NK-92 treated with Interleukin-12 subunit alpha and Interleukin-12 subunit beta, amount 100 ng/mL, for 24 hours (cell line): ENCODE measurements at places on chromosomes 2 and 18.

- no peak for DNase-seq
Observed at GRCh38 chr18:36212301-36213171, 25.2 kb downstream of the MOCOS start.

DNA sequence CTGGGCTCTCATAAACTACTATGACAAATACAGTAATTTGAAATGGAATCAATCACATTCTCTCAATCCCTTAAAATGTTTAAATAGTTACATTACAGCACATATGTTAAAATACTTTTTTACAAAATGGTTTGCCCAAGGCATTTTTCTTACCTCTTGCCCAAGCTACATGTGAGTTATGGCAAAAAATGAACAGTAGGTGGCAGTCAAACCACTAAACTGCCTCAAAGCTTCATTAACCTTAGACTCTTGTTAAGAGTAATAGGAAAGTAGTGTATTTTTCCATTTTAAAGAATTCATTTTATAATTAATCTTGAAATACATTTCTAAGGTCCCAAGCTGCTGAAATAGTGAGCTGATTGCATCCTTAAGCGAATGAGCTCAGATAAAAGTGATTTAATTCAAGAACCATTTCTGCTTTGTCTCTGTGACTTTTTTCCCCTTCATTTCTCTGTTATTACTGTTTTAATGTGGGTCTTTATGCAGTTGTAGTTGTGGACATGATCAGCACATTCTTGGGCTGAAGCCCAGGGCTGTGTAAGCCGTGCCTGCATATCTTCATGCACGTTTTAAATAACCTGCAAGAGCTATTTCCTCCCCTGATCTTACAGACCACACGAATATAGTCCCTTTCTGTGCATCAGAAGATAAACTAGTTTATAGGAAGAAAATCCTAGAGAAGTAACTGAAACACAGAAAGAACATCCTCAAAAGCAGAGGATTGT is 311.8 kb downstream of the LNPK start:
- no peak for DNase-seq

- DNase-seq, result no peak
Observed at GRCh38 chr2:121338281-121338680, 53.3 kb upstream of the TFCP2L1 start.

- DNase-seq, result no peak
Observed at GRCh38 chr2:162839419-162839818, 852 bp upstream of the KCNH7 start.

DNA sequence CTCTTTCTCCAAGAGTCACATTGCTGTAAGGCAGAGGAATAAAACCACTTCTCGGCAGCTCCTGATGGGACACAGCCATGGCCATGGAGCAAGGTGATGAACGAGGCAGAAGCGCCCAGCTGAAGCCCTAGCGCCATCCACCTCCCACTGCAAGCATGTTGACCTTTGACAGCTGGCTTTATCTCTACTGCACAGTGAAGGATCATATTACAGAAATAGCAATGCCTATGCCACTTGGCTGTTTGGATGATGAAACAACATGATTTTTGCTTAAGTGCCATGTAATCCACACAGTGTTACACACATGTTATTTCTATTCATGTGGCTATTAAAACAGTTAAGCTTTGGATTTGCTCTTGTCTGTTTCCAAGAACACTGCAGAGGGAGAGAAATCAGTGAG is 167.7 kb downstream of the VAPA start:
- no peak for DNase-seq

GRCh38 chr2:240888130-240888889 is 7.6 kb downstream of the MAB21L4 start:
- DNase-seq, result no peak

- no peak for DNase-seq
Observed at GRCh38 chr2:236974148-236974547, 111.5 kb upstream of the COPS8 start.

DNA sequence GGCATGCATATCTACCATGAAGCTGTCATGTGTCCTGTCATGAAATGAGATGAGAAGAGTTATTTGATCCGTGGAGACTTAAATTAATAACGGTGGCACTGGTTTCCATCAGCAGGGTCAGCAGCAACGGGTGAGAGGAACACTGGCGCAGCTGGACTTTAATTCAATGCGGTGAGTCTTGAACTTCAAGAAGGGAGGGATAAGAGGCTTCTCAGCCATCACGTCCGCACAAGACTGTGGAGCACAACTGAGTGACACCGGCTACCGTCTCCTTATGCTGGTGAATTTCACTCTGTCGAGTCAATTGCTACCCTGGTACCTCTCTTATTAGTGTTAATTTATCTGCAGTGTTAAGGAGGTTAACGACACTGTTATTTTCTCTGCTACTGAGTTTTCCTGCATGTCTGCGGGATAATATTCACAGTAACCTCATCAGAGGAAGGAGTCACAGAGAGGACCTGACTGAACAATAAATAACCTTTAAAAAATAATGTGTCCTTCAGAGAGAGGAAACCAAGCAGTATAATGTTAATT is 236.8 kb downstream of the EPHA4 start:
- DNase-seq, result no peak

GRCh38 chr2:121902616-121903015 is 147.2 kb downstream of the TSN start:
- no peak for DNase-seq

GRCh38 chr2:239330836-239331235 is 70.0 kb downstream of the HDAC4 start:
- no peak for DNase-seq

GRCh38 chr2:239629926-239630617 is 229.3 kb upstream of the HDAC4 start:
- no peak for DNase-seq

DNA sequence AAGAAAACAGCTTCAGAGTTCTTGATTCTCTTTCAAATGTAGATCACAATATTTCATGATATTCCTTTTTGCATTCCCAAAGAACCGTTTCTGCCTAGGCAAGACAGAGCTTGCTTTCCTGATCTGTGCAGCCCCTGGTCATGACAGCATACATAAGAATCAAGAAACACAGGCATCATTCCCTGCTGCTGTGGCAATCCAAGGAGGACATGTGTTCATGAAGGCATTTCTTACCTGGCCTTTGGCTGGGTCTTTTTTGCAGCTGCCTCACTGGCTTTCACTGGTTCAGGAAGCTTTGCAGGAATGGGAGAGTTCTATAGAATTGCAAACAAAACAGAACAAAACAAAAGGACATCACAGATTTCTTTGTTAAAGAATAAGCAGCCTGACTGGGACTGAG is 87.6 kb upstream of the NFU1 start:
- DNase-seq, result no peak

DNA sequence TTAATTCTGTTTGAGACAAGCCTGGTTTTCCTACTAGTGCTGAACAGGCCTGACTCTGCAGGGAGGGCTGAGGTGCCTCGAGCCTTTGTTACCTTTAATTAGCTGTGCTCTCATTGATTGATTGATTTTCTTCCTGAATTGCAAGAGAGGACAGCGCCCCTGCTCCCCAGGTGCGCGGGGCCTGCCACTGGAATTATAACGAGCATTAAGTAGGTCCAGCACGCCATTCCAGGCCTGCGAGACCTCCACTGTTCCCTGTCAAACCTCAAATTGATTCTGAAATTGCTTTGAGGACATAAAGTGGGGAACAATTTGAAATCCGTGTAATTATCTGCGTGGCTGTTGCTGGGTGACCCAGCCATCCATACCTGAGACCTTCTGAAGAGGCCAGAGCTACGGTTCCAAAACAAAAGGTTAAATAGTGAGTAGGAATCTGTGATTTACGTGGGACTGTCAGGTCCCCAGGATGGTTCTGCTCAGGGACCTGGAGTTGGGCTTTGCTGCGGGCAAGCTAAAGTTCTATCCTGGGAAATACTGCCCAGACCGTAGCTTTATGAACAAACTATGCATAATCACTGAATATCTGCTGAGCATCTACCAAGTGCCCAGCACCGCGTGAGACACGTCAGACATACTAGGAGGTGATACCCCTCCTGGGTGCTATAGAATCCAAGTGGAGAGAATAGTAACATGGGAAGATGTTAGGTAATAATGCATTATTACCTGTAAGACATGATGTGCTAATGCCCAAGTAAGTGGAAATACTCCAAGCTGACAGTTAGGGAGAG is 104.1 kb downstream of the ZBTB7C start:
- DNase-seq, result no peak

- DNase-seq, result no peak
Observed at GRCh38 chr18:23629444-23629946, 33.2 kb downstream of the ANKRD29 start.

DNA sequence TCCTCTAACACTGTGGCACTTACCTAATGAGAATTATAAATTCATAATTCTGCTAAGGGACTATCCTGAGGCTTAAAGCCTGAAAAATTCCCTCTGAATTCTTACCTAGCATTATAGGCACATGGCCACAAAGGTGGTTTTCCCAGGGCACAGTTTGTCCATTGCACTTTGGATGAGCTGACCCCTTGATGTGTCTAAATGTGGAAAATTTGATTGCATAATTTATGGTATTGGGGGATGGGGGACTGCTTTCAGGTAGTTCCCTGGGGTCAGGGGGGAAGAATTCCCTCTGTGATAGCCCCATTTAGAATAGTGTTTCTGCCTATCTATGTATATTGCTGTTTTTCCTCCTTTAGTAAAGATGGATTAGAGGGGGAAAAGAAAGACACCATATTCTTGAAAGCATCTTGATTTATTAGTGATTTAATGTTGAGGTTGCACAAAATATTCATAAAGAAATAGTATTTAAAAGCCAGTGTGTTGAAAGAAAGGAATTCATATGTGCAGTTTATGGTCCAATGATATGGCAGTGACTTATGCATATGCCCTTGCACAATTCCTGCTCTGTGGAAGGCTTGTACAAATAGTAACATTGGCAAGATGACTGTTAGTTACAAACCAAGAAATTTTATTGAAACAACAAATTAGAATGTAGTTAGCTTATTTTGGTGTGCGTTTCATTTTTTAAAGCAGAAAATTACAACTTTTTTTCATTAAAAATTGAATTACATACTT is 8.7 kb upstream of the HTR2B start:
- DNase-seq, result no peak

DNA sequence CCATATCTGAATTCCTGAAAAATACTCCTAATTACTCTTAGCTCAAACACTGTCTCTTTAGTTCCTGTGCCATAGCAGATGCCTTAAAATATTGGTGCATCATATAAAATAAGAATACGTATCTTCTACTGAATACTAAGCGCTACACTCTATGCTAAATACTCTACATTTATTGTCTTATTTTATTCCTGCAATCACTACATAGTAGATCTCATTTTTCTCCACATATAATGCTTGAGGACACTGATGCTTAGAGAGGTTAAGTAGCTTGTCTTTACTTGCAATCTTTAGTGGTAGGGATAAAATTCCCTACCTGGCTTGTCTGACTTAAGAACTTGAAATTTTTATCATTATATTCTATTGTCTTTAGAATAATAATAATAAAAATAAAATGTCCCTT is 137.3 kb upstream of the SETBP1 start:
- no peak for DNase-seq

DNA sequence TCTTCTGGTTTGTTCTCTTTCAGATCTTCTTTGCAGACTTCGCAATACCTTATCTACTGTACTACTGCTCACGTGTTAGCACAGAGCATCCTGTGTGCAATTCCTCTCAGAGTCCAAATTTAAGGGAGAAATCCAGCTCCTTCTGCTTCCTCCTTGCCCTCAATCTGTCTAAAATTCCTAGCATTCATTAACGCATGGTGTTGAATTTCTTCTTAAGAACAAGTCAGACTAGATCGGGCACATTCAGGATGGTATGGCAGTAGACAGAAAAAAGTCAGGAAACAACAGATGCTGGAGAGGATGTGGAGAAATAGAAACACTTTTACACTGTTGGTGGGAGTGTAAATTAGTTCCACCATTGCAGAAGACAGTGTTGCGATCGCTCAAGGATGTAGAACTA is 206.1 kb upstream of the CDH7 start:
- no peak for DNase-seq

DNA sequence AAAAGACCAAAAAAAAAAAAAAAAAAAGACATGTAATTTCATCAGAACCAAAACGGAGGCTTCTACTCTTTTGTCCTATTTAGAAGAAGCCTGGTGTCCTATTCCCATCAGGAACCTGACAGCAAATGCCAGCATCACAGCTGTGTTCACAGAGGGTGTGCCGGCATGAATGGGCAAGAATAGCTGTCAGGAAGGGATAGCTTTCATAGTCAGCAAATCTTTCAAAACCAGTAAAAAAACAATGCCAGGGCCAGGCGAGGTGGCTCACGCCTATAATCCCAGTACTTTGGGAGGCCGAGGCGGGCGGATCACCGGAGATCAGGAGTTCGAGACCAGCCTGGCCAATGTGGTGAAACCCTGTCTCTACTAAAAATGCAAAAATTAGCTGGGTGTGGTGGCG is 231.8 kb upstream of the PXDN start:
- no peak for DNase-seq

DNA sequence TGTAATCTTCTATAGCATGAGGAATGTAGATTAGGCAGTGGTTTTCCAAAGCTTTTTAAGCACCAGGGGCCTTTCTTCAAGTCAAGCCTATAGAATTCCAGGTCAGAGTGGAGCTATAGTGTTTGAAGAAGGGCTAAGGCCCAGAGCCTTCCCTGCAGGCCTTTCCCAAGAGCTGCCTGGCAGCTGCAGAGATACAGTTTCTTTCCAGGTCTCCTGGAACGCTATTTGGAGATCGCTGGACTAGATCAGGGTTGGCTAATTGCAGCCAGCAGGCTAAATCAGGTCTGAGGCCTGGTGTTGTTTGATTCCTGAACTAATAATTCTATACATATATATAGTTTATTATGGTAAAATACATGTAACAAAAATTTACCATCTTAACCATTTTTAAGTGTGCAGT is 319.0 kb upstream of the SPRED2 start:
- no peak for DNase-seq

DNA sequence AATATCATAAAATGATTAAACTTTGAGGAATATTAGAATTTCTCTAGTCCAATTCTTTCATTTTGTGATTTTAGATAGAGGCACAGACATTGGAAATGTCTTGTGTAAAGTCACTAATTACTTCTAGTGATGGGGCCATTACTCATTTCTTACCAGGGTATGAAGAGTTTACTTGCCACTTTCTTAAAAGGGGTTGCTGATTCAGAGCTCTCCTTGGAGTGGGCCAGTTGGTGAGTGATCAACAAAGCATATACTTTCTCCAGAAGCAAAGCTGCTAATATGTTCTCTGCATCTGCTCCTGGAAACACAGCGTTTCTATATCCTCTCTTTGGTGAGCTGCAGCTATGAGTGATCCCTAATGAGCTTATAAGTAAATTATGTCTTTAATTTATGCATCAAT is 408.9 kb upstream of the LRATD1 start:
- no peak for DNase-seq

GRCh38 chr2:121897335-121897970 is 142.0 kb downstream of the TSN start:
- DNase-seq, result peak; percentile 22
